NCI-H2029 (cell line): ENCODE measurements at places on chromosomes 16 and 17.

DNA sequence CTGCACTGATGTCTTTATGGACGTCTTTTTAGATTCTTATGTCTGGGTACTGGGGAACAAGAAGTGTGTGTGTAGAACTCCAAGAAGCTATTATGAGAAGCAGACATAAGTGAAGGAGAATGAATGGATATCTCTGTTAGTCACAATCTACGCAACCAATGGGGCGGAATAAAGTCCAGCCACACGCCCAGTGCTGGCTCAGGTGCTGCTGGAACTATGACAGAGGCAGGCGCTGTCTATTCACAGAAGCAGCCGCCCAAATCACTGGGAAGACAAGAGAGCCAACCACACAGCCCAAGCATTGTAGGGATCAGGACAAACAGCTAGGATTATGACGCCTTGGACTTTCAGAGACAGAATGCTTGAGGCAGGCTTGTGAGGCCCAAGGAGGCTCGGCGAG is 43.9 kb upstream of the ICAM2 start:
- DNase-seq: no peak

DNA sequence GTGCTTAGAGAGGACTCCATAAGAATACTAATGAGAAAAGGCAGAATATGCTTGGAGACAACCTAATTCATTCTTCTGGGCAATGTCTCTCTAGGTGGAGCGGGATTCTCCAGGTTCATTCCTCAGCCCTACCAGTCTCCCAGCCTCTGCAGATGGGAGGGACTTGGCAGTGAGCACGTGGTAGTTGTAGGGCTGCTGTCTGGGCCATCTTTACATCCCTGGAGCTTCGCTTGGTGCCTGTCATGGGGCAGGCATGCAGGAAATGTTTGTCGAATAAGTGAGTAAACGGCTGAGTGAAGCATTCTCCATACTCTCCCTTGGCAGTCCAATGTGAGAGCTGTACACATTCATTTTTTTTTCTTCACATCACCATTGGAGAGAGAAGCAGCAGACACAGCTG is 387.5 kb downstream of the UTP18 start:
- DNase-seq: no peak

DNA sequence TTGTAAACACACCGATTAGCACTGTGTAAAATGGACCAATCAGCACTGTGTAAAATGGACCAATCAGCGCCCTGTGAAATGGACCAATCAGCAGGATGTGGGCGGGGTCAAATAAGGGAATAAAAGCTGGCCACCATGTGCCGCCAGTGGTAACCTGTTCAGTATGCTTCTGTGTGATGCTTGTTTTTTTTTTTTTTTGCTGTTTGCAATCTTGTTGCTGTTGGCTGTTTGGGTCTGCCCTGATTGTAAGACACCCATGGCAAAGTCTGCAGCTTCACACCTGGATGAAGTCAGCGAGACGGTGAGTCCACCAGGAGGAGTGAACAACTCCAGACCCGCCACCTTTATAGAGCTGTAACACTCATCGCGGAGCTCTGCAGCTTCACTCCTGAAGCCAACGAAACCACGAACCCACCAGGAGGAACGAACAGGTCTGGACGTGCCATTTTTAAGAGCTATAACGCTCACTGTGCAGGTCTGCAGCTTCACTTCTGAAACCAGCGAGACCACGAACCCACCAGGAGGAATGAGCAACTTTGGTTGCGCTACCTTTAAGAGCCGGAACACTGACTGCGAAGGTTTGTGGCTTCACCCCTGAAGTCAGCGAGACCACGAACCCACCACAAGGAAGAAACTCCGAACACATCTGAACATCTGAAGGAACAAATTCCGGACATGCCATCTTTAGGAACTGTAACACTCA is 85.0 kb upstream of the MED9 start:
- DNase-seq: no peak

DNA sequence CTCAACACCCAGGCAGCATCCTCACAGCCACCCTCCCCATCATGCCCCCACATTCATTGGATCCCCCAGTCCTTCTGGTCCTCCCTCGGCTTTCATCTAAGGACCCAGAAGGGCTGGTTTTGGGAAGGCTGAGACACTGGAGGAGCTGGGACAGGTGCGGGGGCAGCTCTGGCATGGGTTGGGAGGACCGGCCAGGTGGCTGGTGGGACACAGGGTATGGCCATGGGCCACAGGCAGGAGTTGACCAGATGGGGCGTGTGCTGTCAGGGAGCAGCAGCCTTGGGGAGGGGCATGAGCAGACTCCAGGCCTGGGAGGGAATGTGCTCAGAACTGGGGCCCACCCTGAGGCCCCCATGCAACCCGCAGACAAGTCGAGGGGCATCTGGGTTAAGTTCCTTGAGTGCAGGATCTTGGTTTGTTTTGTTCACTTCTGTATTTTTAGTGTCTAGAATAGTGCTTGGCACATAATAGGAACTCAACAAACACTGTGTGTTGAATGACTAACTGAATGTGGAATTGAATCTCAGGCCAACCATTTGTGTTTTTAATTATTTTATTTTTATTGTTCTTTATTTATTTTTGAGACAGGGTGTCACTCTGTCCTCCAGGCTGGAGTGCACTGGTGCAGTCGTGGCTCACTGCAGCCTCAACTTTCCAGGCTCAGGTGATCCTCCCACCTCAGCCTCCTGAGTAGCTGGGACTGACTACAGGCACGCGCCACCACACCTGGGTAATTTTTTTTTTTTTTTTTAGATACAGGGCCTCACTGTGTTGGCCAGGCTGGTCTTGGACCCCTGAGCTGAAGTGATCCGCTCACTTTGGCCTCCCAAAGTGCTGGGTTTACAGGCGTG is 5.6 kb downstream of the P2RX1 start:
- no peak for DNase-seq

DNA sequence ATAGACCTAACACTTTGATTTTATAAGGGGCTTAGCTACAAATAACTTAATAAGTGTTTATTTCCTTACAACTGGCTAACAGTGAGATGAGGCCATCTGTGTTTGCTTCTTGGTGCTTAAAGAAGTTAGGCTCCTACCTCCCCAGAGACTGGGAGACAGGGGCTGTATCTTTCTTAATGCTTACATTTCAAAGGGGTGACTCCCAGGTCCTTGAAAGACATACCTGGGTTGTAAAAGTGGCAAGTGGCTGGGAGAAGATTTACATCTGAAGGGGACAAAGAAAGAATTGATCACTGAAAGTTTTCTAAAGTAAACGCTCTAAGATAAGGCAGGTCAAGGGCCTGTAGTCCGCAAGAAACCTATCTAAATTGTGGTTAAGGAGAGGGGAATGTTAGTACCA is 196.8 kb downstream of the CNTNAP4 start:
- no peak for DNase-seq
